ENCODE measurements at places on chromosomes 16 and 17.

DNA sequence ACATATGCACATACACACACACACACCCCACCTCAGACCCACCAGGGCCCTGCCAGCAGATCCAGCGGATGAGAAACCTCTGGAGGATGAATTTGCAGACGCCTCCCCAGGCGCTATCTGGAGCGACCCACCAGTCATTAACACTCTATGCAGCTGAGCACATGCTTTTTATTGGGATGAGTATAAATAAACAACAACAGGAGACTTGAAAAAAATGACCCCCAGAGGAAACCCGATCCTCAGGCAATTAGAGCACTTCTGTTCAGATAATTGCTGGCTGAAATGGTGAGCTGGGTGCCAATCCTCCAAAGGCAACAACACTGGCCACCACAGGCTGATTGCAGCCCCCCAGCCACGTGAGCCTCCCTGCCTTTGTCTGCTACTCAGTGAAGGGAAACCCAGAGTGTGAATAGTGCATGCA lies 32.9 kb downstream of the DYNLRB2 start:
- no peak for DNase-seq

DNA sequence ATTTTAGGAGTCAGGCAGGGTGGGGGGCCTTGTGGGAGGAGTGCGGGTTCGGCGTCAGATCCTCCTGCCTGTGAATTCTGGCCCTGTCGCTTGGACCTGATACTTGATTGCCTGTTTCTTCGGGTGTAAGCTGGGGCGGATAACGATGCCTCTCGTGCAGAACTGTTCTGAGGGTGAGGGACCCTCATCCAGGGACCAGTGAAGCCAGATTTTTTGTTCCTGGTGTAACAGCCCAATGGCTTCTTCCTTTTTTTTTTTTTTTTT lies 1.3 kb downstream of the TBCD start:
- DNase-seq = no peak

GRCh38 chr17:71423871-71424546 lies 696.8 kb upstream of the SOX9 start:
- DNase-seq = no peak

- DNase-seq = no peak
Observed at GRCh38 chr17:5184288-5184687, 7.4 kb downstream of the ZNF594 start.

GRCh38 chr17:42171831-42172230 lies 9.1 kb downstream of the KCNH4 start:
- no peak for DNase-seq

- DNase-seq = no peak
Observed at GRCh38 chr16:56282451-56282850, 91.2 kb downstream of the GNAO1 start.

GRCh38 chr16:72313903-72314302 lies 141.9 kb upstream of the PMFBP1 start:
- DNase-seq = no peak

DNA sequence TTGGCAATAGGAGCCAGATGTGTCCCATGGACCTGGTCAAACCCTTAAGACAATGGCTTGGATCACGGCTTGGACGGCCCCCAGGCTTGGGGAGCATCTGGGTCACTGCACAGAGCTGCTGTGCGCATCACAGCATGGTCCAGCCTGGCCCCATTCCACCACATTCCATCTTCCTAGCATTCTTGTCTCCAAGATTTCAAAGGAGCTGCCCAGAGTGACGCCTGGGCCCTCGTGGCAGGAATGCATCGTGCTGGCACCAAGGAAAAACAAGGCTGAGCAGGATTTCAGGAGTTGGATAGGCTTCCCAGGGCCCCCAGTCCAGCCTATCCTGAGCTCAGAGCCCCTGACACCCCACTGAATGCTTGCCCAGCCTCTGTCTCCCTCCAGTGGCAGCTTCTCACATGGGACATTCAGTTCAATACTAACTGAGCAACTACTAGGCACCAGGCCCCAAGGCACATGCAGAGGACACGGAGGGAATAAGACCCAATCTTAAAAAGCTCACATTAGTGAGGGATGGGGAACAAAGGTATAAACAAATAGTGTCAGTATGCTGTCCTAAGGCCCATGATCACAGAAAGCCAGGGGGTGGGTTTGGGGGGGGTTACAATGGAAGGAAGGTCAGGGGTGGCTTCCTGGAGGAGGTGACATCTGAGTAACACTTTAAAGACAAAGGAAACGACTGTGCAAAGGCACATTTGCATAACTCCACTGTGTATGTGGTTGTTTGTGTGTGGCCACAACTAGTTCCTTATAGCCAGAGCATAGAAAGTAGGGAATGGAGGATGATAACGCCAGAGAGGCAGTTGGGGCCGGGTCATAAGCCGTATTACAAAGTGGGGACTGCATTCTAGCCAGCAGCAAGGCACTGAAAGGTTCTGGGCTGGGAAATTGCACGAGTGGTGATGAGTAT lies 34.1 kb downstream of the TK2 start:
- no peak for DNase-seq

DNA sequence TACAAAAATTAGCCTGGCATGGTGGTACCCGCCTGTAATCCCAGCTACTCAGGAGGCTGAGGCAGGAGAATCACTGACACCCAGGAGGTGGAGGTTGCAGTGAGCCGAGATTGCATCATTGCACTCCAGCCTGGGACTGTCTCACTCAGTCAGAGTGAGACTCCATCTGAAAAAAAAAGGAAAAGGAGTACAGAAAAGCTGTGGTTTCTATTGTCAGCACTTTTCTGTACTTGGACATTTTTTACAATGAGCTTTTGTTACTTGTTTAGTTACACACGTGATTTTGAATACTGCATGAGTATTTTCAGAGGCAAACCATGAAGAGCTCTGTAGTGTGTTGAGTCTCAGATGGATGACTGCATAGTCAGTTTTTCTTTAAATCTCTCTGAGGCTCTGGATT lies 26.3 kb downstream of the ZC3H18 start:
- DNase-seq = no peak

GRCh38 chr16:28616636-28617035 lies 6.8 kb upstream of the SULT1A1 start:
- no peak for DNase-seq

DNA sequence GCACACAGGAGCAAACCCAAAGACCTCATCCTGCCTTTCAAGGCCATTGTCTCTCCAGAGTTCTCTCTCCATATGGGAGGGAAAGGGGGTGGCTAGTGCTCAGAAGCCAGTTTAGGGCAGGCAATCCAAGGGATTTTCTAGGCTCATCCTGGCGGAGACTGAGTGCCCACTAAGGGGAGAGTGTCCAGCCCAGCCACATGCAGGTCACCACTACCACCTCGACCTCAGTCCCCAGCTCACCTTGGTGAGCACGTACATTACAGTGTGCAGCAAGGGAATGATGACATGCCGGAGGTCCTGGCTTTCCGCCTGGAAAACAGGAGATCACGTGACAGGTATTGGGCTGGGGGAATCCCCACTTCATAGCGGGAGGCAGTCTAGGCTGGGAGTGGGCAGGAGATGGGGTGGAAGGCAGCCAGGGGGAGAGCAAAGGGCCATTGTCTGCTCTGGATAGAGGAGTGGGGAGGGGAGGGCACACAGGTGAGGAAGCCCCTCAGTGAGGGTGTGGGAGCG lies 29.9 kb downstream of the PIK3R6 start:
- DNase-seq = no peak

GRCh38 chr17:75032720-75033280 lies 14.0 kb downstream of the ATP5PD start:
- DNase-seq = no peak

- DNase-seq = no peak
Observed at GRCh38 chr16:30054451-30054850, 11.1 kb upstream of the ALDOA start.

DNA sequence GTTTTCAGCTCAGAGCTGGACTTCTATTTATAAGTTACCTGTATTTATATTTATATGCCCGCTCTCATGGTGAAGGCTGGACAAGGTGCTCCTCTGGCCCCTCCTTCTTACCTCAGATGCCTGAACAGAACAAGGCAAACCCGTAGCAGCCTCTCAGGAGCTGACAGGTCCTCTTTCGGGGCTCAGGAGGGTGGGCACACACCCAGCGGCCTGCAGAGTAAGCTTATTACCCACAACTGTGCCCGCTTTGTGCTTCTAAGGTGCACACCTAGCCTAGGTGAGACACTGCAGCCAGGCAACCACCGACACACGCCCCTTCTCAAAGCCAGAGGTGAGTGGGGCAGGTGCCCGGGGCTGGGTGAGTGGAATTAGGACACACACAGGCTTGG lies 5.3 kb downstream of the NKIRAS2 start:
- no peak for DNase-seq

GRCh38 chr16:68646953-68647659 lies 2.0 kb downstream of the CDH3 start:
- no peak for DNase-seq

- no peak for DNase-seq
Observed at GRCh38 chr16:81798311-81799137, 19.4 kb downstream of the PLCG2 start.

GRCh38 chr16:85101956-85102630 lies 10.2 kb downstream of the CIBAR2 start:
- DNase-seq = no peak

- no peak for DNase-seq
Observed at GRCh38 chr16:79158337-79158736, 442.2 kb downstream of the MAF start.

DNA sequence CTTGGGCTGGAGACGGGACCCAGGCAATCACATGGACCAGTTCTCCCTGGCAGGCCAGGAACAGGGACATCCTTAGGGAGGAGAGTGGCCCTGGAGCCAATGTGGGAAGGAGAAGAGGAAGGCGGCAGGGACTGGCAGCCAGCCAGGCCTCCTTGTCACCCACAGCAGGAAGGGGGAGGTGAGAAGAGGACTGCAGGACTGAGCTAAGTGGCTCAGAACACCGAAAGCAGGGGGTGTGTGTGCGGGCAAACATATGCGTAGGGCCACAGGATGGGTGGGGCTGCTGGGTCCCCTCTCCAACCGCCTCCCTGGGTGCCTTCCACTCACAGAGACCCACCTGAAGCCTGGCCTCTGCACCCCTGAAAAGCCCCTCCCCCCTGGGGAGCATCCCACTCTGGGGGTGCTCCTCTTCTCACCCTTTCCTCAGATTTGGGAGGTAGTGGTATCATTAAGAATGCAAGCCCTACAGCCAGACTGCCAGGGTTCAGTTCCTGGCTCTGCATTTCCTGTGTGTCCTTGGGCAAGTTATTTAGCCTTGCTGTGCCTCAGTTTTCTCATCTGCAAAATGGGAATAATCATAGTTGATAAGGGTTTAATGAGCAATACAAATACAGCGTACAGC lies 8.1 kb downstream of the PNMT start:
- DNase-seq = no peak

DNA sequence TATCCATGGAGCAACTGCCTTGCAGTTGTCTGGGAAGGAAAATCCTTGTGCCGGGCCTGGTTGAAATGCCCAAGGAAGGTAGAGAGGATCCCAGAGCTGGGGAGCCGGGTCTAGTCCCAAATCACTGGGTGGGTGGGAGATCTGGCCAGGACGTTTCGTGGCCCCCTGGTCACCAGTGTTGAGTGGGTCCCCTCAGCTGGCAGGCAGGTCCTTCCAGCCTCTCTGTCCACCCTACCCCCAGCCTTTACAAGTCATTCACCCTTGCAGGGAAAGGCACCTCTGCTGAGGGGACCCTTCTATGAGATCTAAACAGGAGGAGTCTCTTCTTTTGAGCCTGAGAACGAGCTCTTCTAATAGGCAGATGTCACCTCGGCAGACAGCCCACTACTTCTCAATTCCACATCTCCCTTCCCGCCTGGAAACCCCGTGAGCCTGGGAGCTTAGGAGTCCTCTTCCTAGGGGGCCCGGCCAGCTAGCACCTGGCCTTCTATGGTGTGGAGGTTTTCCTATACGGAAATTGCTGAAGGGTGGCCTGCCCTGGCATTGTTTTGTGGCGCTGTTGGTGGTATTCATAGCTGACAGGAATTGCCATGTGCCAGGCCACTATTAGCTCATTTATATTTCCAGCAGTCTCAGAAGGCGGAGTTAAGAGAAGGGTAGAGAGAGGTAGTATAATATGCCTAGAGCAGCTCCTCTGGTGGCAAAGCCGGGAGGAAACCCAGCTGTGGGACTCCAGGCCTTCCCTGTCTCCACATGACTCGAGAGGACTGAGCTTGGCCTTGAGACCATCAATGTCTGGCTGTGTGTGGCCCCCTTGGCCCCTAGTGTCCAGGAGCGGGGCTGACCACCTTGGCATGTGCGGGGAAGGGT lies 13.3 kb downstream of the MPRIP start:
- no peak for DNase-seq

GRCh38 chr16:53094013-53094630 lies 39.3 kb downstream of the CHD9 start:
- no peak for DNase-seq

DNA sequence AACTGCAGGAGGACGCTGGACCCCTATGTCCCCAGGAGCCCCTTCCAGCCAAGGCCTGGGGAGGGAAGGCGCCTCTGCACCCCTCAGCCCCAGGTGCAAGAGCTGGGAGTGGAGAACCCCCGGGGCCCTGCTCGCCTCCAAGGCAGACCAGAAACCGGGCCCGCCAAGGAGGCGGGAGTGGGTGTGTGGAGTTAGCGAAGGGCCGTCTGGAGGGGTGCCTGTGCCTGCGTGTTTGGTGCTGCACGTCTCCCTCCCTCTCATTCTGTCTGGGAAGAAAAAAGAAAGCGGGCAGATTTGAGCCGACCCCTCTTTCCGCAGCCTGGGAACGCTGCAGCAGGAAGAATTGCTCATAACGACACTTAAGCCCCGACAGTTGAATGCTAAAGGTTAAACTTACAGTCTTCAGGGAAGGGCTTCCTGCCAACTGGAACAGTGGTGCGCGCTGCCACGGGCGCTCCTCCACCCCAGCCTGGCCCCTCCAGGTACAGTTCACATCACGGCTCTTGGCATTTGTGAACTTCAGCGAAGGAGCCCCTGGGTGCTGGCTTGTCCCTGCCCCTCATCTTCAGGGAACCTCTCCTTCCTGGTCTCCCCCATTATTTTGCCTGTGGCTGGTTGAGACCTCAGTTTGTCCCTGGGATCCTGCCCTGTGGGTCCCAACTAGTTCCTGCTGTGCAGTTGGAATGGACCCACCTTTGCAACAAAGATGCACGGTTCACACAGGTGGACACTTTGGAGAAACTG lies 19.2 kb upstream of the ZFHX3 start:
- DNase-seq = no peak

GRCh38 chr16:14179116-14179515 lies 108.0 kb downstream of the MRTFB start:
- DNase-seq = no peak

DNA sequence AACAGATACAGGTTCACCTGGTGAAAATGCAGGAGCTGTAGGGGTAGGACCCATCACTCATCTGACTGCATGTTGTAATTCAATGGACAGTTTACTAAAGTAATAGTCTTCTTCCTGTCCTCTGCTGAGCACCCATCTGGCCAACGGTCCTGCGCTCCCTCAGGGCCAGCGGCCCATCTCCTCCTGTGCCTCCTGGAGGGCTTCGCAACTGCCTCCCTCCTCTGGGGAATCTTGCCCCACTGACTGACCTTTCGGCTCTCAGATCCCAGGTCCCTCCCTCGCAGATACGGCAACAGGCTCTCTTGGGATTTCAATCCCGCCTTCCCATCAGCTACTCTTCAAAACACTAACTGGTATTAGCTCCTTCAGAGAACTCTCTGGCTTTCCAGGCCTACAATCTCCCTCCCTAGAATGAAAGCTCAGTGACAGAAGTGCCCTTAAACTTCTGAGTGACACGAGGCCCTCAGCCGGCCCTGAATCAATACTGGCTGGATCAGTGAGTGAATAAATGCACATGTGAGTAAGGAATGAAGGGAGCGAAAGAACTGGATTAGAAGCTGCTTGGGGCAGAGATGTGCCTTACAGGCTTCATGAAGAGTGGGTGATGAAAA lies 1.3 kb downstream of the PEMT start:
- no peak for DNase-seq

Measured in esophagus squamous epithelium (tissue), 5 donors.